ENCODE measurements at places on chromosomes 12 and 14.

- no peak for DNase-seq
Measured at GRCh38 chr12:91357381-91357780, 174.8 kb upstream of the DCN start.

GRCh38 chr12:78087363-78087675, 256.6 kb downstream of the NAV3 start:
- DNase-seq: no peak

- no peak for DNase-seq
Measured at GRCh38 chr14:71267691-71268090, 360.4 kb downstream of the PCNX1 start.

DNA sequence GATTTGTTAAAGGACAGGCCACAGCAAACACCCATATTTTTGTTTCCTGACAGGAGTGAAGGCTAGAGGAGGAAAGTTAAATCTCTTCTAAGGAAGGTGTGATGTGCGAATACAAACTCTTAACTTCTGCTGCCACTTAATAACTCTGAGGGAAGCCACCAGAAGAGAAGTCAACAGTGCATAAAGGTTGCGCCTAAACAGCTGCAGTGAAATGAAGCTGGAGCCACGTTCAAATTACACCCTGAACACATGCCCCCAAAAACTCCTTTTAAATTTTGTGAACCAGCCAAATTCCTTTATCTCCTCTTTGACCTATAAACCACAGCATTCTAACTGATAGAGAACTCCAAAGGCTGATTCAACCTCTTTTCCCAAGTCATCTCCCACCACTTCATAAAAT, 22.4 kb downstream of the DENND5B start:
- no peak for DNase-seq

DNA sequence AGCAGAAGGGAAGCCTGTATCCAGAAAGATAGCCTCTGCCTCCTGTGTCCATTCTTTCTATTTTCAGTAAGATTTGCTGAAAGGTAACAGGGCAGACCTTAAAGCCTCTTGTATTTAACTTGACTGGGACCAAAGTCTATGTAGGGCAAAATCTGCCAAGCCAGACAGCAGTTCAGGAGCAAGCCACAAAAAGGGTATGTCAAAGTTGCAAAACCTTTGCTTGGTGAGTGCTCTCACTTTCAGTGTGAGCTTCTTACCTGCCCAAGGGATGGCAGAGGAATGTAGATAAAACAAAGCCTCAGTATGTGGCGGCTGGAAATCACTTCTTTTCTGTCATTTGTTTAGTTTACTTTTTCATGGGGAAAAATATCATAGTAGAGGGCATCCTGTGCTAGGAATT, 63.1 kb downstream of the PLEKHG7 start:
- DNase-seq: no peak

- DNase-seq: no peak
Measured at GRCh38 chr14:102164241-102164641, 24.5 kb downstream of the WDR20 start.

- DNase-seq: no peak
Measured at GRCh38 chr12:47251919-47252318, 172.2 kb upstream of the AMIGO2 start.

DNA sequence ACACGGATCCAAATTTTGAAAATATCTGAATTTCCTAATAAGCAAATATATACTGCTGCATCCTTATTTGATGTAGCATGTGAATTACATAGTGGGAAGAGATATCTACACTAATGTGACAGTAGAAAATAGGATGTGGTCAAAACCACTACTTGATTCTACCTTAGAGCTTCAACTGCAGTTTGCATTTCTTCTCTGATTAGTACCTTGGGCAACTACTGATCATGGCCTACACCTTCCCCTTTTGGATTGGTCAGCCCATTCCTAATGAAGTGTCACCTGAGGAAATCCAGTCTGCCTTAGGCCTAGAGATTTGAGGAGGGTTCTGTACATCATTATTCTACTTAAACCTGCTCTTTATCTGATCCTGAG, 10.7 kb downstream of the LLPH start:
- DNase-seq: no peak

All from mesothelial cell of epicardium (in vitro differentiated cells).